Activated naive CD4-positive, alpha-beta T cell treated with Interleukin-2 at 50 U/mL for 16 hours (primary cell): ENCODE measurements at places on chromosomes 16 and 17.

GRCh38 chr17:74756891-74757290 lies 8.5 kb downstream of the NHERF1 start:
- no peak for DNase-seq

- DNase-seq, result no peak
These were observed 399.2 kb downstream of the SLC39A11 start for GRCh38 chr17:72693151-72693878.

- DNase-seq, result peak; percentile 68
These were observed at the start of gene NXPH3 for GRCh38 chr17:49575679-49576087. Gene NXPH3 (plus strand): TSS chr17:49575871. CDS start chr17:49576220, 349 bp downstream.

GRCh38 chr17:49964303-49964768 lies 4.7 kb upstream of the DLX4 start:
- no peak for DNase-seq

GRCh38 chr17:79907850-79908249 lies 68.6 kb upstream of the CBX4 start:
- DNase-seq, result no peak
